H1 (cell line): ENCODE measurements at places on chromosomes 7 and 10. TPM values are rescaled to one million over a fixed set of nuclear protein-coding genes. Genes with fewer than 3 reads are reported as not detected.

MXI1 gene
- polyA plus RNA-seq = 3.9 and 5.7 TPM in 2 replicates

- no peaks in the 10 kb centered on the region for H3K36me3 ChIP-seq
- DNase-seq = no peak
- H3K4me3 ChIP-seq = no peak overlapping the region
- H3K4me1 ChIP-seq = no peaks in the 10 kb centered on the region; the same call in 1 of the 2 replicates
These were observed 48.0 kb downstream of the JCAD start for GRCh38 chr10:30011396-30011795.

MBL2 gene
- not detected in 2 replicates for polyA plus RNA-seq

DNA sequence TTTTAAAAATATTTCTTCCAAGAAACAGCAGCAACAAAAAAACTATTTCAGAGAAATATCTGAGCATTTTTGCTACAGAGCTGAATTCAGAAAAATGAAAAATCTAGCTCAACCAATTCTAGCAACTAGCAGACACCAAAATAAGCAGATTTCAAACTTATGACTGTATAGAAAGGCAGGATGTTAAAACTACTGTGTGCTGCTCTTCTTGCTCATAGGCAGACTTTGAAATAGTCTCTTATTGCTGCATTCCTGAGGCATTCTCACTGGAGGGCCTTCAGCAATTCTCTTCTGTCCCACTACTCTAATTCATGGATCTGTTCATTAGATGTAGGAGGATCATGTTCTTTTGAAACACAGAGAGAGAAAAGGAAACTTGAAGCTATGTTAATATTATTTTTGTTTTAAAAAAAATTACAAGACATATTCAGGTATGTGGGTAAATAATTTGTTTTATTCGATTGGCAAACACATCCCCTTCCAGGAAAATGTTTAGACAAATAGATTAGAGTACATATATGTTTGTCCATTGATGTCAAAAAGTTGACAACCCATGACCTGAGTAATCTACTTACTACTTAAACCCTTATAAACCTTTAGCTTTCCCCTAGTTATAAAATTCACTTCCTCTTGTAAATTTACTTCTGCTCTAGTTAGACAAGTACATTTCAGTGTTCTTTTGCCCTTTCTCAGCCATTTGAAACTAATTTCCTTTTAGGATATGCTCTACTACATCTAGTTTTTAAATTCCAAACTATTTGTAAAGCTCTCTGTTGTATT lies 428.2 kb upstream of the POT1 start:
- H3K27ac ChIP-seq = no peak overlapping the region
- H3K4me3 ChIP-seq = no peak overlapping the region
- no peaks in the 10 kb centered on the region for H3K36me3 ChIP-seq
- H3K27me3 ChIP-seq = no peaks in the 10 kb centered on the region
- DNase-seq = no peak
